Neural crest cell (in vitro differentiated cells): ENCODE measurements at places on chromosomes 11 and 22. TPM values are rescaled to one million over a fixed set of nuclear protein-coding genes. Genes with fewer than 3 reads are reported as not detected.

Gene CPT1B
- 81.2 and 84.1 TPM in 2 replicates for total RNA-seq

DNA sequence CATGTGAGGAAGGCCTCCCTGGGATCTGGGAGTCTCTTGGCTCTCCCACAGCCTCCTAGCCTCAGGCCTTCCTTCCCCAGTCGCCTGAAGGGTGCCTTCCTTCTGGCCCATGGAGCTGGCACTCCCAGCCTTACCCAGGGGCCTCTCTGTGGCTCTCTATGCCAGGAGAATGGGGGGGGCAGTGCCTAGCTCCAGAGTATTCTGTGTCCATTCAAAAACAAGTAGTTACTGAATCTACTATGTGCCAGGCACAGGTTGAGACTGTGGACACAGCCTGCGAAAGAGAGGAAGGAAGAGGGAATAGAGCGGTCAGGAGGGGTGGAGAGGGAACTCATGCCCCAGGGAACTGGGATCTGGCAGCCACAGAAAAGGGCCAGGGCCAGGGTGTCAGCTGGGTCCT lies 2.7 kb upstream of the PLA2G3 start:
- DNase-seq = no peak

GRCh38 chr11:63888170-63889086 lies 28.5 kb downstream of the RCOR2 start:
- DNase-seq = no peak

Gene NXPE1
- not detected in 2 replicates for total RNA-seq

- no peak for DNase-seq
Measured at GRCh38 chr11:8942518-8943066, at the start of gene ASCL3. ASCL3 (minus strand) TSS chr11:8943016; CDS start chr11:8938161, 4,855 bp downstream.

DNA sequence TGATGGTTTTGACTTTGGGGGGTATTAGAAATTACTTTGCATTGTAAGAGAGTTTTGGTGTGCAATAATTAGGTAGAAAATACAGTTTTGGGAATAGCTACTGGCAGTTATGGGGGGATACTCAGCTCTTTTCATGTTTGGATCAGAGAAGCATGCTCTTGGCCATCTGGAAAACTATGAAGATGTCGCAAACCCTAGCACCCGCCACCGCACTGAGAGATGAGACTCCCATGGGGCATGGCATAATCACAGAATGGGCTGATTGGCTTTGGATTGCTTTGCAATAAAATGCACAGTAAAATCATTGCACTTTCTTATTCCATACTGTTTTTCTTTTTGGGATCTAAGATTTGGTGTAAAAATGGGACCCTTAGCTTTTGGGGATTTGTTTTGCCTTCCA lies 43.5 kb upstream of the SLC5A12 start:
- DNase-seq = no peak

- no peak for DNase-seq
Measured at GRCh38 chr11:36635066-36635862, 37.2 kb upstream of the RAG2 start.
